CD8-positive, alpha-beta T cell (primary cell): ENCODE measurements at places on chromosomes 11 and 22.

- DNase-seq, result no peak
Measured at GRCh38 chr11:104465321-104465720, 301.4 kb upstream of the PDGFD start.

DNA sequence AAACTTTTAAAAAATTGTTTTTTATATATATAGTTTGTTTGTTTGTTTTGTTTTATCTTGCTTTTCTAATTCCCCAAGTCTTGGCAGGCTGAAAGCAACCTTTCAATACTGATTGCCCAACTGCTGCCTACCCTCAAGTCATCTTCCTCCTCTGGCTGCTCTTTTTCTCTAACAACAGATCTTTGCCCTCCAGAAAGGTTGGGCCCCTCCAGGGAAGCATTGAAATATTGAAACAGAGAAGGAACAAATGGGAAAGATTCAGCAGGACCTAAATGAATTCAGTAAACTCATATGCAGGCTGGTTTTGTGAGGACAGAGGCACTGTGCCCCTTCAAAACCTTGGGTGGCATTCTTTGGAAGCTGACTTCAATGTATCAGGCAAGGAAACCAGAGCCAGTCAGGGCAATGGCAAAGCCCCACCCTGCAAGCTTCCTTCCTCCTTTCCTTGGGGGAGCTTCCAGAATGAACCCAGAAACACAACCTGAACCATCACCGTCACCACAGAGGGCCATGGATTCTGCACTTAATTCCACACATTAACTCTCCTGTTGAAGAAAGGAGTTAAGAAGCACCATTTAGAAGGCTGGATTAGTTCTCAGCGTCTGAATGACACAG, 815 bp upstream of the MS4A6A start:
- no peak for DNase-seq

GRCh38 chr11:128630367-128631230, 43.2 kb upstream of the ETS1 start:
- DNase-seq, result peak; percentile 95

DNA sequence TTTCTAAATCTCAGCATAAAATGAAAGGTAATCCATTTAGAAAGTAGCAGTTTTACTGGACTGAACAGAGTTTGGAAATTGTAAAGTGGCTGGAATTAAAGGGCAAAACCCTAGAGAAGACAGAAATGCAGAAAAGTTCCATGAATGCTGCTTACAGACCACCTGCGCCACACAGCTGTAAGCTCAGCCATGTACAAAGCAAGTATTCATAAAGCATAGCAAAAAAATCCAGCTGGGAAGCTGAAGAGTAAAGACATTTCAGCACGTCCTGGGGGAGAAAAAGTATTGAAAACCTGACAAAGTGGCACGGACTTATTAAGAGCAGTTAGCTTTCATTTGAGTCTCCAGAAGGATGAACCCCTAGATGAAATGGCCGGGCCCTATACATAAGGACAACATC, 220.1 kb upstream of the CNTN5 start:
- DNase-seq, result no peak

DNA sequence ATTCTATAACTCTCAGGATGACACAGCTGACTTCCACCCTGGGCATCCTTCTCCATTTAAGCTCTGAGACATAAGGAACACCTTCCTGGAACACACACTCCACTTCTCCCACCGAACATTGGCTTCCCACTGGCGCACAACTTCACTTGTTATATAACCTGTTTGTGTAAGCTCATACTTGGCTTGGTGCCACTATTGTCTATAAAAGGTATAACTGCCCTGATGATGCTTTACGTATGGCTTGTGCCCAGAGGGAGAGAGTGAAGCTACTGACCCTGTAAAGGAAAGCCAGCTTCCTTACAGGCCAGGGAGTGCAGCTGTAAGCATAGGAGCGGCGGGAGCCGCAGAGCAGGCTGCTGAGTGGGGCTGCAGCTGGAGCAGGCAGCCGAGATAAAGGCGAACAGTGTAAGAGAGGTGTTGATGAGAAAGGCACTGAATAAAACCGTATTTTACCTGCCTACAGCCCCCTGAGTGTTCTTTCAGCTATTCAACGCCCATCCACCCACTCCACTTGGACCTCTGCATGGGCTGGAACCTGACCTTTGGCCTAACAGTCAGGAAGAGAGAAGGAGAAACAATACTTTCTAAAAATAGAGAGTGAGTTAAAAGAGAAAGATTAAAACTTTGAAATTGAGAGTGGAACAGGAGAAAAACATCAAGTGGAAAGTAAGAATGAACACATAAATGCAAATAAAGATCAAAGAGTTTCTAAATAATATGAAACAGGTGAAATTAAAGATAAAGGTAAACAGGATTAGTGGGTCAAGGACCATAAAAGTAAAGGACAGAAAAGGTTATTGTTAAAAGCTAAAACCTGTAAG, 252.1 kb upstream of the ARHGAP42 start:
- no peak for DNase-seq

DNA sequence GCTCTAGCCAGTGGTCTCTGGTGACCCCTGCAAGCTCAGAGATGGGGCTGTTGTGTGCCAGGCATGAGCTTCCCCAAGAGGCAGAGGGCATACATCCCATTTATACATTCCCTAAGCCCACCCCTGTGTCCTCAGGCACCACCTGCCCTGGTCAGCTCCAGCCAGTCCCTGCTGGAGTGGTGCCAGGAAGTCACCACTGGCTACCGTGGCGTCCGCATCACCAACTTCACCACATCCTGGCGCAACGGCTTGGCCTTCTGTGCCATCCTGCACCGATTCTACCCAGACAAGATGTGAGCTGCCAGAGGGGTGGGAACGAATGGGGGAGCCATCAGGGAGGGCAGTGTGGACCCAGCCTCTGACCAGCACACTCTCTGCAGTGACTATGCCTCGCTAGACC, 8.3 kb downstream of the EHBP1L1 start:
- DNase-seq, result no peak

DNA sequence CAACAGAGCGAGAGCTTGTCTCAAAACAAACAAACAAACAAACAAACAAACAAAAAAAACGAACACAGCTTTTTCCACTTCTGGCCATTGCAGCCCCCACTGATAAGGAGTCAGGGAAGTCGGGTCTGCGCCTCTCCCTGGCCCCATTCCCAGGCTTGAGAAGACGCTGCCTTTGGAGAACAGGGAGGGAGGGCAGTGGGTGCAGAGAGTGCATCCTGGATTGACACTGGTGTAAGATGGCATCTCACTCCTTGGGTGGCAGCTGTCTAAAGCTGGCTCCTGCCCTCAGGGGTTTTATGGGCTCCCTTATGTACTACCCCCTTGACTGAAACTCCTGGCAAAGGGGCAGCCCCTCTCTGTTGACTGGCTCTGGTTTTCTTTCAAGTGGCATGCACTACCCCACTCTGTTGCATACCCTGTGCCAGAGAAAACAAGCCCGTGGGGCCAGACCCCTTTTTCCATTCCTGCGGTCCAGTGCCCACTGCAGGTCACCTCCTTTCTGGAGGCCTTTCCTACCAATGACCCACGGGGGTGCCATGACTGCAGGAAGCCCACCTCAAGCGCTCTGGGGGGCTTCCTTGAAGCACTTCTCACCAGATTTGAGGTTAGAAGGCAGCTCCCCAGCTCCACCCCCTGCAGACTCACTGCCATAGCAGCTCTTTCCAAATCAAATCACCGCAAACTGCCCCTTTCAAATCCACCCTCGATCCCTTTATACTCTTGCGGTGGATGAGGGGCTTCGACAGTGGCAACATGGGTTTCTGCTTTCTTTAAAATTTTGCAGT, 12.7 kb downstream of the DRAP1 start:
- no peak for DNase-seq

DNA sequence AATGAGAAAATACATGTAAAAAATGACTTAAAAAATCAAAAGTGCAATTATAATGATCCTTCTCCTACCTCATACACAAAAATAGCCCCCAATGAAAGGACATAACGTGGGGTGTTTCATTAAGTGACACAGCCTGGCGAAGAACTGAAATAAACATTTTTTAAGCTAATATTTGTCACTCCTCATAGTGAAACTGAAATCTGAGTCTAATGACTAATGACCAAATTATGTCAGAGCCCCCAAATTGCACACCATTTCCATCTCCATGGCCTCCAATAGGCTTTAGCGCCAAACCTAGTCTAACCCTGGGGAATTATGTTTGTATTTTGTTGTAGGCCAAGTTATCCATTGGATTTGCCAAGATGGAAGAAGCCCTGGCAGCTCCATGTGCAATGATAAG, 119.1 kb downstream of the WT1 start:
- DNase-seq, result no peak

GRCh38 chr11:102368472-102368871, 21.5 kb downstream of the BIRC2 start:
- DNase-seq, result no peak

DNA sequence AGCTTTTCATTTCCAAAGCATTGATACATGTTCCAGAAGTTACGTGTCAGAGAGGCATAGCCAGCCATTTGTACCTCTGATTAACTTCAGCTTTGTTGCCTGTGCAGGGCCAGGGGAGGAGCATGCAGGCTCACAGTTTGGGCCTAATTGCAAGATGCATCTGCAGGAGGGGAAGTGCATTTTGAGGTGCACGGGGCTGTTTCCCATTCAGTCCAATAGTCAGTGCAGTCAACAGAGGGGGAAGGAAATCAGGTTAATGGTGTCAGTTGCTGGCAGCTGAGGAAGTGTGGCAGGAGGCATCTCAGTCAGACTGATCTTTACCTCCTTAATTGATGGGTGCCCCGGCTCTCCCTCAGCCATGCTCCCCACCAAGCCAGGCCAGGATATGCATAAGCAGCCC, 39.3 kb downstream of the ABCC8 start:
- DNase-seq, result no peak

DNA sequence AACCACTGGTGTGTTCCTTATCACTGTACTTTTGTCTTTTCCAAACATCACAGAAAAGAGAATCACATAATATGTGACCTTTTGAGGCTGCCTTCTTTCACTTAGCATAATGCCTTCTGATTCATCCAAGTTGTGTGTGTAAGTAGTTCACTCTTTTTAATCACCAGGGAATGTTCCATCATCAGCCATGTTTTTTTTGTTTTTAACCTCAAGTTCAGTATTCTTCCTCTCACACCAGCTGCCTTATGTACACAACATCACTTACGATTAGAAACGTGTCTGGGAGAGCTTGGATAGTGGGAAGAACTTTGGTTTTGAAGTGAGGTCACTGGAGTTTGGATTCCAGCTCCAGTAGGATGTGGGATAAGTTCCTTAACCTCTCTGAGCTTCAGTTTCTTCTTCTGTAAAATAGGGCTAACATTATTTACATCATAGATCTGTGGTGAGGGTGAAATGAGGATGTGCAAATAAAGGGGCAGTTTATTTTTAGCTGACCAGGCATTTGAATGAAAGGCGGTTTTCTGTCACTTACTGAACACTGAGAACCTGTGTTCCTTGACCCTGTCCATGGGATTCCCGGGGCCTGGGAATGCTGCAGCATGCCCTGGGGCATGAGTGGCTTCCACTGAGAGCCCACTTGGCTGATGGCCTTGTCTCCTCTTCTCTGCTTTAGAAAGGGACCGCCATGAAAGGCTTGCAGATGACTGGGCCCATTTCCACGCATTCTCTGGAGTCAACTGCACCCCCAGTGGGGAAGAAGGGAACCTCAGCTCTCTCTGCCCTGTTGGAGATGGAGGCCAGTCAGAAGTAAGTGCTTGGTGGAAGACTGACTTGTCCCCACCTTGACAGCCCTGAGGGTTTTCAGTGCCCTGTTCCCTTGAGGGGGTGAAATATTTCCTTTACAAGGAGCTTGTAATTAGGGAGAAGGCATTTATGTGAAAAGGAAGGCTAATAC, 92.6 kb downstream of the DEPDC5 start:
- no peak for DNase-seq

DNA sequence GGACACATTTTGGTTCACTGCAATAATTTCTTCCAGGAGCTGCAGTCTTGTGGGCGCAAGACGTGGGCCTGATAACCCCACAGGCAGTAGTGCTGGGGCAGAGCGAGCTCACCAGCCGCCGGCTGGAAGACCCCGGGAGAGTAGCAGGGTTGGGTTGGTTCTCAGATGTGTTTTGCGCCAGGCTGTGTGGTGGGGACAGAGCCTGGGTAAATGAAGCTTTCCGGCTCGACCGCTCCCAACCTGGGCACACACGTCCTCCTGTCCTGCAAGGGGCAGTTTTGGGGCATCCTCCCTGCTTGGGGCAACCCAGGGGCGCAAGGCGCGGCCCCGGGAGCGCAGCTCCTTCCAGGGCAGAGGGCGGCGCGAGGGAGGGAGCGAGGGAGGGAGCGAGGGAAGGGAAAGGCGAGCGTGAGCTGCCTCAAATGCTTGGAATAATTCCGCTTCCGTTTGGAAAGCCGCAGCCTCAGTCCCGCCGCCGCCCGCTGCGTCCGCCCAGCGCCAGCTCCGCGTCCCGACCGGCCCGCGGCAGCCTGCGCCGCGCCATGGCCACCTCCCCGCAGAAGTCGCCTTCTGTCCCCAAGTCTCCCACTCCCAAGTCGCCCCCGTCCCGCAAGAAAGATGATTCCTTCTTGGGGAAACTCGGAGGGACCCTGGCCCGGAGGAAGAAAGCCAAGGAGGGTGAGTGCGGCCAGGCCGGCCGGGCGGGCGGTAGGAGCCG, at the start of gene PARVA:
PARVA (plus strand) TSS at position 466 of the 718 bp plus-strand sequence; CDS start at position 543, 77 bp downstream.
- no peak for DNase-seq

DNA sequence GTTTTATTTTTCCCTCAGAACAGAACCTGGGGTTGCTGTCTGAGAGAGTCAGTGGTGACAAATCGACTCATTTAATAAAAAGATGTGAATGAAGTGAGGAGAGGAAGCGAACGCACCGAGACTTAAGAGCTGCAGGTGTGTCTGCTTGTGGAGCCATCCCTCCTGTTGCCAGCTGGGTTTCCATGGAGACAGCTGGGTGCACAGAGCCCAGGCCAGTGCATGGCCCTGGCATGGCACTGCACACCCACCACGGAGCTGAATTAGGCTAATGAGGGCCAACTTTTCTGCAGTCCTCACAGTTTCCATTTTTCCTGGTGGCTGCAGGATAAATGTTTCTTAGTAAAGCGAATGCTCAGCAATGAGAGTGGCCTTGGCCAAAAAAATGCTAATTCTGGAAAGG, 750.2 kb downstream of the OPCML start:
- DNase-seq, result no peak

- no peak for DNase-seq
Measured at GRCh38 chr11:440065-441042, 1.5 kb downstream of the ANO9 start.
